ENCODE measurements at places on chromosomes 11 and 22.

GRCh38 chr22:41911001-41911611, 3.8 kb downstream of the SHISA8 start:
- no peak for DNase-seq

- DNase-seq, result no peak
Observed at GRCh38 chr11:47944632-47945031, 35.7 kb upstream of the PTPRJ start.

DNA sequence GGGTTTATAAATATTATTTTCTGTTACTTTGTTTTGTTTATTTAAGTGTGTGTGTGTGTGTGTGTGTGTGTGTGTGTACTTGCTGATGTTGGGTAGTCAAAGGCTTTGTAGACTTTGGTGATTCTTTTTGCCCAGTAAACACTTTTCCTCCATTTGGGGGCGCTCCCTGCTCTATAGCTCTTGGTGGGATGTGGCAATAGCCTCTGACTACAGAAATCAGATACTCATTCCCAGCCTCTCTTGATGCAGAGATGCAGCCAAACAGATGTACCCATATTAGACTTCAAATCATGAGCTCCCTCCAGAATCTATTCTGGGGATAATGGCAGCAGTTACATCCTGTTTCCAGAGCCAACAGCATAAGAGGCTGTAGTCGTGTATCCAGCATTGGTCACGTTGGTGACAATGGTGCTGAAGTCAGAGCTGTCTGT, 33.4 kb upstream of the APOL5 start:
- DNase-seq, result no peak

GRCh38 chr22:38872831-38873248, 824 bp upstream of the CBX6 start:
- no peak for DNase-seq

GRCh38 chr11:112634995-112635737, 326.1 kb upstream of the NCAM1 start:
- DNase-seq, result no peak

DNA sequence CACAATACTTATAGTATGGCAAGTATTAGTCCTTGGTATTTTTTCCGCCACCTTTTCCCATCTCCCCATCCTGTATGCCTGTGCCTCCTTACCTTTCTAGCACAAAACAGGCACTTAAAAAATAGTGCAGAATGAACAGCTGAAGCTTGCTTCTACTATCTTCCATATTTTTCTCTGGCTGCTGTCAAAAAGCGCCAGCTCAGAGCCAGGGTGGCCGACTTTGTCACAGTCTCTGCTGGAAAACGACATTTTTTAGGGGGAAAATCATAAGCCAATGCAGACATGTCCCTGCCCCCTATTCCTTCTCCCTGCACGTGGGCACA, 26.5 kb upstream of the ROBO3 start:
- no peak for DNase-seq

DNA sequence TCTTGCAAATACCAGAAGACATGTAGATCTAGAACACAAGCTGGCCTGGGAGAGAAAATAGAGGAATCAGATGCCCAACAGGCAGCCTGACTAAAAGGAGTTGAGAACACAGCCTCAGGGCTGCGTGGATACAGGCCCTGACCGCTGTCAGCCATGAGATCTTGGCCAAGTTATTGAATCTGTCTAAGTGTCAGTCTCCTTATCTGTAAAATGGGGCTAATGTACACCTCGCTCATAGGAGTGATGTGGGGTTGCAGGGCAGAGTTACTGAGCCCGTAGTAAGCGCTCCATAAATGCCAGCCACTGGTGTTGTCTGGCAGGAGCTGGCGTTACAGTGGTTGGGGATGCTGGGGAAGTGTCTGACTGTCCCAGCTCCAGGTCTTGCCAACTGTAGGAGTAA, 38.4 kb upstream of the TPBGL start:
- no peak for DNase-seq

- no peak for DNase-seq
Observed at GRCh38 chr11:113994077-113994954, 19.4 kb downstream of the HTR3A start.

GRCh38 chr11:35740061-35740799, 77.7 kb downstream of the TRIM44 start:
- no peak for DNase-seq

DNA sequence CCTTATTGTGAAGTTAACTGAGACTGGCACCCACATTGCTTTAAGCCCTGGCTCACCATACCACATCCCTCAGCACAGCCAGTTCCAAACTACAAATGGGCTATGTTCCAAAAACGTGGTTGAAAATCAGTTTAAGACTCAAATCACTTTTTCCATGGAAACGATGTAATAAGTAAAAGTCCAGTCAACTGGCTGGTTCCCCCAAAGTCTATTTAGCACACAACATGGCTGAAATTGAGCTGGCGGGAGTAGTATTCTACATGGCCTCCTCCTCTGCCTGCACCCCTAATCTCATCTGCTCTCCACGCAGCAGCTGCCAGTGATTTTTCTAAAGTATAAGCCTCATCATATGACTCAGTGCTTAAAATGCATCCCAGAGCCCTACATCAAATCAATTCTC, 40.9 kb upstream of the BIRC3 start:
- DNase-seq, result no peak

DNA sequence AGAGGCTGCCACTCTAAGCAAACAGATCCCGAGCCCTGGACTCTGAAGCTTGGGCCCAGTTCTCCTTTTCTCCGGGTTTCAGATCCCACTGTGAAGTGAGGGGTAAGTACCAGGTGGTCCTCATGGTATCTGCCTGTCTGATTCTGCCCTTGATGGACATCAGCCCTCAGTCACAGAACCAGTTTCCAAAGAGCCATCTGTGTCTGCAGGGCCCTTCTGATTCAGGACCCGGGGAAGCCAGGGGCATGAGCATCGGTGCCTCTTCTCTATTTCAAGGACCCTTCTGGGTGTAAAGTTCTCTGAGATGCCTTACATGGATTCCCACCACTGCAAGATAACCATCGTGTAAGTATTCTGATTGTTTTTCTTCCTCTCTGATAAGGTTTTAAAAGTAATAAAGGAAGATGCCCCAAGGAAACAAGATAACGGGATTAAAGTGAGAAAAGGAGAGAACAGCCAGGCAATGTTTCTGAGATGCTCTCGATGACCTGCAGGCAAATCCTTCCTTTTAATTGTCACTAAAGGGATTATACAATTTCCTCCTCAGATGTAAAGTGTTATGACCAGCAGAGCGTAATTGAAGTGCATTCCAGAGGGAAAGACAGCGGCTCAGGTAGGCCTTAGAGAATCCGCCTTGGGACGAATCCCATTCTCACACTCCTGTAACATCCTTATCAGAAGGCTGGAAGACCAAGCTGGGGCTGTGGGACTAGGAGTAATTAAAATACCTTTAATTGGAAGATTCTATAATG, 924.3 kb downstream of the TBC1D22A start:
- no peak for DNase-seq

DNA sequence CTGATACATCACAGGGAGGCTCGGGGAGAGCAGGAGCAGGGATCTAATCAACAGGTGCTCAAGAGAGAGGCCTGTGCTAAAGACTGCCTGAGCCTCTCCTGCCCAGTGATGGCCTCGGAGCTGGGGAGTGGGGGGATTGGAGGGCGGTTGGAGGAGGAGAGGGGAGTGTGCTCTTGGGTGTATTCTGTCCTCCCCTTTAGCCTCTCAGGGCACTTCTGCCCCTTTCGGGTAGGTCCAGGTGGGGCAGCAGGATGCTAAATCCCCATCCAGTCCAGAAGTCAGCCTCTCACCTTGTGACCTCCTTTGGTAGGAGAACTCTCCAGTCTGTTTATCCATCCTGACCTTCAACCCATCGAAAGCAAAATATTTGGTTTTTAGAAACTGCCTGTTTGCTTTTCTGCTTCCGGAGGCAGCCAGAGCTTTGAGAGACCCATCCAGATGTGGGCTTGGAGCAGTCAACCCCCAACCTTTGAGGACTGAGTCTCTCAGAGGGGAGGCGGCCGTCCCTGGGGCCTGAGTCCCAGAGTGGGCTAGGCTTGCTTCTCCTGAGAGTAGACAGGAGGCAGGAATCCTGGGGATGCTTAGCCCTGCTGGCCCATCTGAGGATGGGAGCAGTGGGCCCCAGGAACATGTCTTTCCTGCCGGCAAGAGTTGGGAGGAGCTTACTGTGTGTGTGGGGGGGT, 105.2 kb upstream of the SYT13 start:
- DNase-seq, result no peak

GRCh38 chr22:41775976-41776375, 24.5 kb upstream of the CCDC134 start:
- DNase-seq, result no peak

GRCh38 chr22:49479566-49479965, 348.1 kb downstream of the BRD1 start:
- DNase-seq, result no peak

DNA sequence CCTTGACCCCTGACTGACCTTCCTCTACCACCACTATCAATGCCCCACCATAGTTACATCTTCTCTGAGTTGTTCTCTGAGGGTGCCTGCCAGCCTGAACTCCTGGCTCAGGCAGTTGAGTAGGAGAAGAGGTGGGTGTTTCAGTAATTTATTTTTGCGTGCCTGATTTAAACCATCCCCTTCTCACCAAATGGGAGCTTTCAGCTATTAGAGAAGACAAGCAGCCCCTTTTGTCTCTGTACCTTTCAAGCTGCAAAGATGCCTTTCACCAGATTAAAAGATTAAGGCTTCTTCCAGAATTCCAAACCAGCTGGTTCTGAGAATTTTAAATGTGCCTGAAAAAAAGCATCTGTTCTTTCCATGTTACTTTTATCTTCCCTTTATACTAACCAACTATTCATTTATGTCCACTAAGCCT, 223.8 kb downstream of the FAM76B start:
- no peak for DNase-seq

GRCh38 chr11:117927926-117928325, 1.3 kb downstream of the TMPRSS13 start:
- DNase-seq, result no peak

GRCh38 chr22:33871935-33872334, 48.3 kb downstream of the LARGE1 start:
- no peak for DNase-seq

DNA sequence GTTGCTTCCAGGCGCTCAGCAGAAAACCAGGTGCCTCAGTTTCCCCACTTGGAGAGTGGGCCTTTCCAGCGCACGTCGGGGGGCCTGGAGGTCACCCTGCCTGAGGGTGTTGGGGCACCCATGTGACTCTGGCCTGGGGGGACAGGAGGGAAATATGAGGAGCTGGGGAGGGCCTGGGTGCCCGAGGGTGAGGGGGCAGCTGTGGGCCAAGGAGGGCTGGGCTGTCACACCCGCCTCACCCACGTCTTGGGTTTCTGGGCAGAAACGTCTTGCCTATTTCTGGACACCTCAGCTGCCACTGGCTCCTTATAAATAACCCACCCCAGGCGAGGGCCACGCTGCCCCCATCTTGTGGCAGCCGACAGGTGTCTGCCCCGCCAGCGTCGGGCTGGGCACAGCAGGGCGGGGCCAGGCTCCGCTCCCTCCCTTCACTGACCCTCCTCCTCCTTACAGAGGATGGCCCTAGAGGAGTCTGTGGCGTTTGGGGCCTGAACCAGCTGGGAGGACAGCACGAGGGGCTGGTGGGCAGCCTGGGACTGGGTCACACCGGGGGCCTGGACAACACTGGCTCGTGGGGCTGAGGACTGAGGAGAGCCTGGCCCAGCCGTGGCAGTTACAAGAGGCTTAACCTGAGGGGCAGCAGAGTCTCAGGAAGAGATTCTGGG, 1.5 kb downstream of the TNNT3 start:
- DNase-seq, result no peak

DNA sequence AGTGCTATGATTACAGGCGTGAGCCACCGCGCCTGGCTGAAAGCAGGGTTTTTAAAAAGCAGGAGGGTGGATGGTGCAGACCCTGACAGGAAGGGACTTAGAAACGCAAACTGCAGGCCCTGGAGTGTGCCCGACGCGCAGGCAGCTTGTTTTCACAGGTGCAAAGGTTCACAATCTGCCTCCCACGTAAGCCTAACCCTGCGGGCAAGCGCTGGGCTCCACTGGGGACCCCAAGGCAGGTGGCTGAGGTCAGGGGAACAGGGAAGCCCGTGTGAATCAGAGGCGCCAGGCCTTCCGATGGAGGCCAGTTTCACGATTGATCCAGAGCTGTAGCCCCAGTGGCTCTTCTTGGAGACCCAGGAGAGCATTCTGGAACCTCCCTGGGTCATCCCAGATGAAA, 256.3 kb downstream of the BRD1 start:
- DNase-seq, result no peak

DNA sequence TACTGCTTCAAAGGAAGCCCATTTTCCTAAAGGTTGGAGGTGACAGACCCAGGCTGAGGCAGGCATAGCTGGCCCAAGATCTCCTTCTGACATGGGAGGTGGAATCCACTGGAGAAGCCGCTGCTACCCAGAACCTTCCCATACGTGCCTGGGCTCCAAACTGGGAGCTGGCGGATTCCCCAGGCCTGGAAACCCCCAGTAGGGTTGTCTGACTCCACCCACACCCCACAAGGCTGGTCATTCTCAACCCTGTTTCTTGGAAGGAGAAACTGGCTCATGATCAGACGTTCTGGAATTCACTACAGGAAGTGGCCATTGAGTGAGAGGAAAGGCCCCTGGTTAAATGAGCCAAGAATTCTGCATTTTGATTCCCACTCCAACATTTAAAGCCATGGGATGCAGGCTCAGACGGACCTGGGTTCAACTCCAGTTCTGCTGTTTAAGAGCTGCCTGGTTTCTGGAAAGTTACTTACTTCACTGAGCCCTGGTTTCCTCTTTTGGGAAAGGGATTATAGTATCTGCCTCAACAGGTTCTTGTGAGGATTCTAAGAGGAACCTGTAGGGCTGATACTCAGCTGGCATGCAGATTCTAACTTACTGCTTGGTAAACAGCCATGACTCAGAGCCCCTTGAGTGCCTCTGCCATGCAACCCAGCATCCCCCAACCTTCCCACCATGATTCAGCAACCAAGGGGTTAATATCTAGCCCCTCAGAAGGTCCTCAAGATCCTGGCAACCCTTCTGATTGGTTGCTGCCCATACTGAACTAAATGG, 19.4 kb upstream of the TSKU start:
- peak; percentile 75 for DNase-seq
